ENCODE measurements at places on chromosomes 7 and 10.

DNA sequence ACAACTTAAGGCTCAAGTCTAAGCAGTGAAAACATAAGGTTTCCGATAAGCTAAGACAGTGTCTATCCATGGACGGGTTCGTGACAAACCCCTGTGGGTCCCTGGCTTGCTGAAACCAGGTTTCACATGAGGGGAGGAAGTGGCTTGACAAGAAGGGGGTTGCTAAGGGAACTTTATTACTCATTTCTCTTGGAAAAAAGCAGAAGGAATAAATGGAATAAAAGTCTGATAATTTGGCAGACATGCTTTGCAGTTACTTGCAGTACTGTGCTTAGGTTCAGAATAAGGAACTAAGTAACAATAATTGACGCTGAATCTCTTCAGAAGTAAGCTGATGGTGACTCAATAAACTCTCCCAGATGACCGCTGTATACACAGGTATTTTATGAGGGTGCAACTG, 34.7 kb downstream of the RBM17 start:
- DNase-seq: no peak

DNA sequence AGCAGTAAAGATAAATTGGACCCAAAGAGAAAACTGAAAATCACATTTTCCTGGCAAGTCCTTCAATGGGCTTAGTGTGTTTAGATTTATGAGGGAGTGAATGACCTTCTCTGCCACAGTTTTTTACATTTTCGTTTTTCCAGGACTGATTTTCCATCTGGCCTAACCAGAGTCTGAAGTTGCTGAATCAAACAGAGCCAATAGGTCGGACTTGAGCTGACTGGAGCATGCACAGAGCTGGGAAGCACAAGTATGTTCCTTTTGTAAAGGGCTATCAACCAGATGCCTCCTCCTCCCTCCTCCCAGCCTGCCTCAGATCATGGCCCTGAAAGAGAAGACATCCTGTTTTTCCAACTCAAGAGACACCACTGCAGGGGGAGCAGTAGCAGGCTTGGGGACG, 126.0 kb upstream of the ANKRD1 start:
- DNase-seq: peak; percentile 6

DNA sequence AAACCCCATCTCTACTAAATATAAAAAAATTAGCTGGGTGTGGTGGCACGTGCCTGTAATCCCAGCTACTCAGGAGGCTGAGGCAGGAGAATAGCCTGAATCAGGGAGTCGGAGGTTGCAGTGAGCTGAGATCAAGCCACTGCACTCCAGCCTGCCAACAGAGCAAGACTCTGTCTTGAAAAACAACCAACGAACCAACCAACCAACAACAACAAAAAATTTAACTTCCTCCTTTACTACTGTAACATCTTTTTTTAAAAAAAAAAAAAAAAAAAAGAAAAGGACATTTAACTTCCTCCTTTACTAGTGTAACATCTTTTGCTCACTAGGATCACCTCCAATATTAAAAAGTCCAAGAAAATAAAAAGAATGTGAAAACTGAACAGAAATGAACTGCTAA, 92.3 kb upstream of the TMEM168 start:
- no peak for DNase-seq

DNA sequence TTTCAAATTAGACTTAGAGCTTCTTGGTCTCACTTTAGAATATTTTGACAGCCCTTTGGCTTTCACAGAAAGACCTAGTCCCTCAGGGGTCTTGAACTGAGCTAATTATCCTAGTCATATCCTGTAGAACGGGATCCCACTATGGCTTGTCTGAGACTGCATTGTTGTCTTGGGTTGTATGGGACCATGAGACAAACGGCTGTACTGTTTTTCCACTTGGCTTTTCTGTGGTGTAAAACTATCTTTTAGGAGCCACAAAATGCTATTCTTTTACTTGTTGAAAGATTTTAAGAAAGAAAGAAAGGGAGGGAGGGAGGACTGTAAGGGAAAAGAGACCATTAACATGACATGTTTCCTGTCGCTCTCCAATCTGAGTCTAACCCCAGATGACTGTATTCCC, 432.5 kb downstream of the AUTS2 start:
- DNase-seq: no peak

GRCh38 chr7:151146761-151147160, 20.7 kb downstream of the GBX1 start:
- no peak for DNase-seq

GRCh38 chr10:49435225-49435624, 39.3 kb upstream of the DRGX start:
- DNase-seq: no peak

- DNase-seq: no peak
These were observed 285.5 kb downstream of the HPSE2 start for GRCh38 chr10:98950106-98950505.

DNA sequence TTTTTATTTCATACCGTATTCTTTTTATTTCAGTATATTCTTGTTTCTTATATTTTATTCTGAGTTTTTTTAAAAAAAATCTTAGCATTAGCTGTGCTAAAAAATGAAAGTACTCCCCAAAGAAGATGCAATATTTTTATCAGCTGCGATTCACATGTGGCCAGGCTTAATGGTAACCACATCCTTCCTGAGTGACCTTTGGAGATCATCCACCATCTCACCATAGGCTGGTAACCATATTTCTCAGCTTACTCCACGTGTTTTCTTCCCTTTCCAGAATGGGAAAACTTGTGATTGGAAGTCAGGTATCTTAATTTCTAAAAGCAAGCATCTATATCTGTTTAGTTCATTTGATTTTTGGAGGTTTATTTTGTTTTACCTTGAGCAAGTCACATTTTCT, 18.8 kb upstream of the LIPM start:
- DNase-seq: no peak

DNA sequence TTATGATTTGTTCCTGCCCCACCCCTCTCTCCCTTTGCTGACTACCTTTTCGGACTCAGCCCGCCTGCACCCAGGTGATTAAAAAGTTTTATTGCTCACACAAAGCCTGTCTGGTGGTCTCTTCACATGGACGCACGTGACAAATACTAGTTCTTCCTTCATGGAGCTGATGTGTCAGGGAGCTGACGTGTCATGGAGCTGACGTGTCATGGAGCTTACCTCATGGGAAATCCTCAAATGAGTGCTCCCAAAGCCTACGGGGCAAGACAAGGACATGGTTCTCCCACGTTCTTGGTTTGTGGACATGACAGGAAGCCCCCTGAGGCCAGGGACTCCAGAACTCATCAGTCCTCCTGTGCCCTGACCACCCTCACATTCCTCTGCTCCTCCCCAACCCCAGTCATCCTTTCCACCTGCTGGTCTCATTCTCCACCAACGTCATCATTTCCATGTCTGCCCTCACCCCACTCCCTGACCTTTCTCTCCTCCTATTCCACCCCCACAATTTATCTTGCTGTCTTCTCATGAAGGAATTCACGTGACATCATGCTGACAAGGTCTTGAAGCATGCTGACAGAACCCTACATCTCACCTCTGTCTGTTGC, 261.3 kb downstream of the TCERG1L start:
- DNase-seq: no peak

DNA sequence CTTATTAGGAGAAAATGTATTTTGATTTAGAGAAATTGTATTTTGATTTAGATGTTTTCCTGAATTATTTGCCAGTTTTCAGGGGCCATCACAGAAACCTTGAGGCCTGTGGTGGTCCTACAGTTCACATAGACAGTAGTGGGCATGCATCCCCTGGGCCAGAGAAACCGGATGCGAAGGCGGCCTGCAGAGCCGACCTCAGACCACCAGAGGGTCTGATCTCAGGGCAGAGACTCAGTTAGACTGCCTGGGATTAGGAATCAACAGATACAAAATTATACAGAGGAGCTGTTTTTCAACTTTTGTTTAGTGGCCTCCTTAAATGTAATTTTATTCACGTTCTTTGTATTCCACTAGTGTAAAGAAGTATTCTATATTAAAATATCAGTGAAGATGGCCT, 158.4 kb downstream of the PAXIP1 start:
- no peak for DNase-seq

GRCh38 chr10:124081547-124082140, 11.8 kb downstream of the CHST15 start:
- no peak for DNase-seq

- DNase-seq: peak; percentile 72
These were observed 109.9 kb upstream of the EFCAB10 start for GRCh38 chr7:105691082-105691679.

- DNase-seq: no peak
These were observed 5.9 kb downstream of the PPP1R17 start for GRCh38 chr7:31692871-31693270.

DNA sequence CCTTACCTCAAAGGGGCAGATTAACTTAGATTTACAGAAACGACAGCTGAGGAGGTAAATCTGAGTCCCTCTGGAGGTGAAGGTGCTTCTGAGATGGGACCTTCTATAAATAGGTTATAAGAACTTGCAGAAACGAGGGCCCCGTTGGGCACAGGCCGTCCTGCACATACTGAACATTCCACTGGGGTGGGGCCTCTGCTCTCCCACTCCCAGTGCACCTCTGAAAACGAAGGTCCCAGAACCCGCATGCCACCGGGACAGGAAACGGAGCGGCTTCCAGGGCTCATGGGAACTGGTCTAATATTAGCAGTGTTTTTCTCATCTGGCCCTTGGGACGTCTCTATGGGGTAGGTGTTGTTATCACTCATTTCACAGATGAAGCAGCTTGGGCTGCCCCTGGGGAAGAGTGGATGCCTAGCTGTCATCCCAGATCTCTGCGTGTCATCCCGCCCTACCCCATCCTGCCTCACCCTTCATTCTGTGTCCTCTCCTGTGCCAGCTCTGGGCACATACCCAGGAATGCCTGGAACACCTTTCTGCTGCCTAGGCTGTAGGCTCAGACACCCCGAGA, 19.6 kb downstream of the C10orf62 start:
- no peak for DNase-seq

DNA sequence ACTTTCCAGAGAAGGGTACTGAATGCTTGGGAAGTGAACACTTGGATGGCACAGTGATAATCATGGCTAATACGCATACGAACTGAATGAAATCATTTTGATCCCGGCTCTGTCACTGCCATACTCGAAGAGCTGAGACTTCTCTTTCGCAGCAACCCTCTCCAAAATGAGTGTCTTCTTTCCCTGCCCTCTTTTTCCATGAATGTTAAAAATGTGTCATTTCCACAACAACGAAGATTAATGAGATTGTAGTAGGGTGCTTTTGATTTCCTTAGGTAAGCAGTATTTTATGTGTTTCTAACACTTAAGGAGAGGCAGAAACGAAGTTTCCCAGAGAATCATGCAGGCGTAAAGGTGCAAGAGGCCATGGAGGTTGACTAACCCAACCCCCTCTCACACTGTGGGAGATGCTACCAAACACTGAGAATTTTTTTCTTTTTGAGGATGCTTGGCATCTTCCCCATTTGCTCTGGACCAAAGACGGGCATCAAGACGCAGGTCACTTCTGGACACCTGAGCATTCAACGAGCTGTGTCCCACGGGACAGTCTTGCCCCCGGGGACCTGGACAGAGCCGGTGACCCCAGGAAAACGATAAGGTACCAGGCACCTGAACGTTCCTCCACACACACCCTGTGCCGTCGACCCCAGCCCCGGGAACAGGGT, 823 bp downstream of the COPG2 start:
- peak; percentile 11 for DNase-seq

DNA sequence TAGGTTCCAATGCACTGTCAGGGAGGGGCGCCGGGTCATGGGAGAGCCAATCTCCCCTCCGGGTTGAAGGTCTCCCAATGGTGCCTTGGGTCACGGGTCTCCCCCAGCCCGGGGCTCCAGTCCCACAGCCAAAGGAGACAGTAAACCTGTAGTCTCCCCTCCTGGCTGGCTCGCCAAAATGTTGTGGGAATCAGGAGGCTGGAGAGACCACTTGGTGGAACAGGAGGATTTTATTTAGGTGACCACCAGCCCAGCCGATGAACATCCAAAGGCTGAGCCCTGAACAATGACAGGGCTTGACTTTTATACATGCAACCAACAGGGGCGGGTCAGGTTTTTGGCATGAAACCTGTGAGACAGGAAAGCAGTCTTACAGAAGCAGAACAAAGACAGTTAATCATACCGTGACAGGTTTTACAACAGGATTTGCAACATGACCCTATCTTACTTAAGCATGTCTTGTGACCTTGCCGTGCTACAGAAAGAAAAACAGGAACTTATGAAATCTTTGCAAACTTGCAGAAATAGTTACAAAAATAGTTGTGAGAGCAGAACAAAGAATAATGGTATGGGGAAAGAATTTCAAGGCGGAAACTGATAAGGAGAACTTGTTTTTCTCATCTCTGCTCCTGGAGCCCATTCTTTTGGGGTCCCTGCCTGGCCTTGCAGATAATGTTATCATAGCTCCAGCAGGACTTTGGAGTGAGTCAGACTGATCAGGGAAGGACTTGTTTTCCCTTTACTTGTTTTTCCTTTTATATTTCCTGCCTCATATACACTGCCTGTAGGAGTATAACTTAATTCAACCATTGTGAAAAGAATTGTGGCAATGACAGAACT, 7.1 kb downstream of the ERV3-1 start:
- no peak for DNase-seq

DNA sequence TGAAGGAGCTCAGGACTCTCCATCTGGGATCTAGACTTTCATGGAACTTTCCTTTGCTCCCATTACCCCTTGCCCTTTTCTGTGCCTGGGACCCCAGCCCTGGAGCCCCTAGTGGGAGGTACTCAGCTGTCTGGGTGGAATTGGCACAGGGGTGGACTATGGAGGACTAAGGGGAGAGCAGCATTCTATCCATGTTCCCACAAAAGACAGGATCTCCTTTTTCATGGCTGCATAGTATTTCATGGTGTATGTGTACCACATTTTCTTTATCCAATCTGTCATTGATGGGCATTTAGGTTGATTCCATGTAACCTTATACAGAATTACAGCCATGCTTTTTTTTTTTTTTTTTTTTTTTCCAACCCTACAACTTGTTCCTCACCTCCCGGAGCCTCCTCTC, 89.1 kb downstream of the GALNT17 start:
- DNase-seq: no peak

DNA sequence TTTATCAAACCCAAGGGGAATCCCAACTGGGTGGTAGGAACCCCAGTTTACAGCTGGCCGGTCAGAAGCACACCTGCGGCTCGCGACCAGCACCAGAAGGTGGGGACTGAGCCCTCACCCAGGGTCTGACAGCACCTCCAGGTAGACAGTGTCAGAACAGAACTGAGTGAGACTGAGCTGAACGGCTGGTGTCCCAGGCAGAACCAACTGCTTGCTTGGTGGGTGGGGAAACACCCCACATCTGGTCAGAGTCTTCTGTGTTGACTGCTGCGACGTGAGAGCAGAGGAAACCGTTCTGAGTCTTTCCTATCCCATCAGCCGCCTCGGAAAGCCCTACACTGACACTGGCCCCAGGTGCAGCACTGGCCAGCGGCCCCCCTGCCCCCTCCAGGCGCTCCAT, 160.7 kb downstream of the MAD1L1 start:
- no peak for DNase-seq

GRCh38 chr7:109751241-109751640, 1181.6 kb downstream of the DNAJB9 start:
- DNase-seq: no peak

- no peak for DNase-seq
These were observed 258.8 kb downstream of the CELF2 start for GRCh38 chr10:11276449-11276990.

- DNase-seq: no peak
These were observed 264.4 kb downstream of the ETV1 start for GRCh38 chr7:13724977-13725566.
